ENCODE measurements at places on chromosomes 13 and 19. TPM values are rescaled to one million over a fixed set of nuclear protein-coding genes. Genes with fewer than 3 reads are reported as not detected.

RAD23A gene
- total RNA-seq = 150 TPM

DAND5 gene
- 12.7 TPM for total RNA-seq

GPR4 gene
- total RNA-seq = 5.1 TPM

NCAN gene
- total RNA-seq = not detected

ZNF844 gene
- 16.4 TPM for total RNA-seq

SH2D3A gene
- total RNA-seq = 0.14 TPM
